ENCODE measurements at places on chromosomes 2 and 18. TPM values are rescaled to one million over a fixed set of nuclear protein-coding genes. Genes with fewer than 3 reads are reported as not detected.

The UBXN2A gene
- 39.9 TPM for total RNA-seq

The XDH gene
- total RNA-seq = 0.03 TPM

The RIOK3 gene
- total RNA-seq = 20.5 TPM

The KYNU gene
- total RNA-seq = not detected

The KHK gene
- total RNA-seq = 0.63 TPM

The GALNT13 gene
- 4.0 TPM for total RNA-seq

The BMP10 gene
- total RNA-seq = 0.08 TPM

GRCh38 chr2:172834881-172835280, 99.2 kb downstream of the RAPGEF4 start:
- H3K36me3 ChIP-seq = no peaks in the 10 kb centered on the region
- H3K4me3 ChIP-seq = no peak overlapping the region

DNA sequence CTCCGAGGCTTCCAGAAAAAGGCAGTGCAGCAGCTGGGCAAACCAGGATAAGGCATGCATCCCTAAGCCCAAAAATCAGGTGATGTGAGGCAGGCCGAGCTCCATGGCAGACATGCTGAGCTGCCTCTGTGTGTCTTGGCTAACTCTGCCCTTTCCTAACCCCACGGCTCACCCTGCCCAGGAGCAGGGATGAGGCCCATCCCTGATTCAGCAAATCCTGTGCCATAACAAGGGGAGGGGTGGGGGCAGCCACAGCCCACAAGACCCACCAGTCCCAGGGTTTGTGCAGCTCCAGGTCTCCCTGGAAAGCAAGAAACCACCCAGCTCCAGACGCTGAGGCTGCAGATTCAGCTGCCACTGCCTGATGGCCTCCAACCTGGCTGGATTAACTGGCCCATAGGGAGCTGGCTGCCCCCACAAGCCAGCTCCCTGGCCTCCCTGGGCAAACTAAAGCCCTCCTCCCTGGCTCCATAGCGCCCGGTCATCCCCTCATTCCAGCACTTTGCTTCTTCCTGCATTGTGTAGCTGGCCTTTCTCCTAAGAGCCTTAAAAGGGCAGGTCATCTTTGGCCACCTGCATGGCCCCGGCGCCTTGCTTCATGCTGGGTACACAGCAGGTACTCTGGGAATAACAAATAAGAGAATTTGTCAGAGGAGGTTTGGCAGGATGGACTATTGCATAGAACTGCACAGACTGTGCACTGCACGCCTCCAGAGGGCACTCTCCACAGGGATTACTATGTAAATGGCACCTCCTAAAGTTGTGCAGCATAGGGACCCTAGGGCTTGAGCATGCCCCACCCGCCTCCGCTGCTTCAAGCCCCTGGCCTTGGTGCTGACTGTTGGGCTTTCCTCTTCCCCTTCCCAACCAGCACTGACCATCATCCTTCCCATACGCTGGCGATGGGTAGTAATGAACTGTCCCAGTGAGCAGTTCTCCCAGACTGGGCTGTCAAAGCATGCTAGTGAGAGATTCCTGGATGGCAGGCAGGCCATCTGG, 10.7 kb downstream of the STEAP3 start:
- no peaks in the 10 kb centered on the region for H3K36me3 ChIP-seq
- no peak overlapping the region for H3K4me3 ChIP-seq
- peaks cover 3% of the 10 kb centered on the region for H3K4me1 ChIP-seq
- H3K27ac ChIP-seq = no peak overlapping the region
- H3K27me3 ChIP-seq = no peaks in the 10 kb centered on the region

- no peak overlapping the region for H3K27ac ChIP-seq
- no peak overlapping the region for H3K4me3 ChIP-seq
- H3K36me3 ChIP-seq = no peaks in the 10 kb centered on the region
- peaks cover 10% of the 10 kb centered on the region for H3K4me1 ChIP-seq
- no peaks in the 10 kb centered on the region for H3K27me3 ChIP-seq
These were observed 149.5 kb upstream of the DLX2 start for GRCh38 chr2:172252154-172252553.

- DNase-seq = no peak
- no peak overlapping the region for H3K27ac ChIP-seq
- no peak overlapping the region for H3K4me3 ChIP-seq
- no peaks in the 10 kb centered on the region for H3K36me3 ChIP-seq
- H3K4me1 ChIP-seq = no peaks in the 10 kb centered on the region
- no peaks in the 10 kb centered on the region for H3K27me3 ChIP-seq
These were observed 32.7 kb upstream of the ZDBF2 start for GRCh38 chr2:206241736-206242135.

- H3K27me3 ChIP-seq = no peaks in the 10 kb centered on the region
- H3K4me3 ChIP-seq = no peak overlapping the region
- no peak overlapping the region for H3K27ac ChIP-seq
These were observed 53.2 kb upstream of the ALKAL2 start for GRCh38 chr2:341017-341542.

- H3K27me3 ChIP-seq = no peaks in the 10 kb centered on the region
- no peak overlapping the region for H3K4me3 ChIP-seq
- no peak for DNase-seq
These were observed 2.2 kb upstream of the MAPRE2 start for GRCh38 chr18:35038881-35039491.

GRCh38 chr2:121187351-121187981, 97.5 kb downstream of the TFCP2L1 start:
- H3K27ac ChIP-seq = no peak overlapping the region
- no peaks in the 10 kb centered on the region for H3K27me3 ChIP-seq
- H3K36me3 ChIP-seq = no peaks in the 10 kb centered on the region
- no peak overlapping the region for H3K4me3 ChIP-seq

DNA sequence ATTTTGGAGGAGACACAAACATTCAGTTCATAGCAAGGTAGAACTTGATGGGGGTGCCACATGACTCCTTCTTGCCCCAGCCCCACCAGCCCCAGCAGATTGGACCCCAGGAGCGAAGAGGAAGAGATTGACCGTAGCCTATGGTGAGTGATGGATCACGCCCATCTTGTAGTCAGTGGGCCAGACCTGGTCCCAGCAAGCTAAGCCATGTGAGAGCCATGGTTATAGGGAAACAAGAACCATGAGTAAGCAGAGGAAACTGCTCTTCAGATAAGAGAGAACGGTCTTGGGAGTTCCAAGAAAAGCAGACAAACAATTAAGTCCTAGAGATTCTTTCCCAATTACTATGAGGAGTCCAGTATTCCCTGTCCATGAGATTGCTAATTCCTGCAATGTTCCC, 4.6 kb upstream of the TCF4 start:
- no peak for DNase-seq
- H3K36me3 ChIP-seq = no peaks in the 10 kb centered on the region
- no peak overlapping the region for H3K4me3 ChIP-seq
- no peak overlapping the region for H3K27ac ChIP-seq
- no peaks in the 10 kb centered on the region for H3K27me3 ChIP-seq
- no peaks in the 10 kb centered on the region for H3K4me1 ChIP-seq

DNA sequence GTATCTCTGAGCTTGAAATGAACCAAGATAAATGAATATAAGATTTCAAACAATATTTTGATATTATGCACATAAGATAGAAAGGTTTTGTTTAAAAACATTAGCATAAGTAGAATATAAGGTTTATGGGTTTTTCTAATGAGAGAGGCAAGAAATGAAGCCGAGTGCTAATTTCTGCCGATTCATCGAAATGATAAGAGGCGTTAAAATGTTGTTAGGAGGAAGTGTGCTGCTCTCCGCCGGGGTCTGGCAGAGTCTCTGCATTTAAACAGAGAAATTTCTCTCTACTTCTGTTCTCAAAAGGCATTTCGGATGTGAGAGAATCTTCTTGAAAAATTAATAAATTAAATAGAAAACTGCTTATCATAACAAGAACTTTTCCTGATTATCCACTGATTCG, 83.6 kb downstream of the MRPS9 start:
- no peaks in the 10 kb centered on the region for H3K27me3 ChIP-seq
- no peaks in the 10 kb centered on the region for H3K4me1 ChIP-seq
- no peak for DNase-seq
- no peaks in the 10 kb centered on the region for H3K36me3 ChIP-seq
- H3K27ac ChIP-seq = no peak overlapping the region

- no peak overlapping the region for H3K4me3 ChIP-seq
- no peaks in the 10 kb centered on the region for H3K4me1 ChIP-seq
- no peak for DNase-seq
- H3K27ac ChIP-seq = no peak overlapping the region
These were observed 7.0 kb upstream of the SATB2 start for GRCh38 chr2:199464606-199465352.

GRCh38 chr18:8794156-8794933, 89.0 kb downstream of the MTCL1 start:
- H3K27me3 ChIP-seq = no peaks in the 10 kb centered on the region
- H3K4me1 ChIP-seq = peaks cover 13% of the 10 kb centered on the region
- H3K27ac ChIP-seq = no peak overlapping the region
- H3K36me3 ChIP-seq = no peaks in the 10 kb centered on the region
- DNase-seq = no peak

DNA sequence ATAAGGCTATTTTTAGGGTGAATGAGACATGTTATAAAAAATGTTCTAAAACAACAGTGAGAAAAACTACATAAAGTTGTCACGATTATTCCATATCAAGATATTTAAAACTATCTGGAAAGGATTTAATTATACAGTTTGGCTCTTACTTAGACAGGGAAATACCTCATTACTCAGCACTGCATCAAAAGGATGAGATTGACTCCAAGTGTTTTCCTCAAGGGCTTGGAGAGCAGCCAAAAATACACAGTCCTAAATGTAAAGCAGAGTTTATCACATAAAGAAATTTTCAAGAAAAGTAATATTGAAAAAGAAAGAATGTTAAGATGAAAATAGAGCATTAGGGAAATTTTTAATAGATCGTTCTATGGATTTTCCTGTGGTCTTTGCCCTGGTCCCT, 285.5 kb upstream of the NETO1 start:
- no peak overlapping the region for H3K27ac ChIP-seq
- H3K36me3 ChIP-seq = no peaks in the 10 kb centered on the region
- DNase-seq = no peak
- H3K4me1 ChIP-seq = no peaks in the 10 kb centered on the region
- H3K4me3 ChIP-seq = no peak overlapping the region

DNA sequence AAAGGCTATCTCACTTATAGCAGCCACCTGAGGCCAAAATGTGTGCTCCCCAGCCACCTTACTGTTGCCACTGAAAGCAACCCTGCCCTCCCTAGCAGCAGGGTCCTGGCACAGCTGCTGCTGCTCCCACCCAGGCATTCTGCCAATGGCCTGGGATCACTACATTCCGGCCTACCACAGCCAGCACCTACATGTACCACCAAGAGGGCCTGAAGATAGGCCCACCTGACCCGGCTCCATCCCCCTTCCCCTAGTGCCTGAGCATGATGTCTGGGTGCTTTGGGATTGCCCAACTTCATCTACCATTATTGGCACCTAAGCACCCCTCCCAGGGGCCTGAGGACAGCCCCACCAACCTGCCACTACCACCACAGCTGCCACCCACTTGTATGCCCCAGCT, 34.6 kb upstream of the PAX3 start:
- H3K36me3 ChIP-seq = no peaks in the 10 kb centered on the region
- H3K4me1 ChIP-seq = no peaks in the 10 kb centered on the region
- no peak overlapping the region for H3K4me3 ChIP-seq
- no peaks in the 10 kb centered on the region for H3K27me3 ChIP-seq
- no peak overlapping the region for H3K27ac ChIP-seq

DNA sequence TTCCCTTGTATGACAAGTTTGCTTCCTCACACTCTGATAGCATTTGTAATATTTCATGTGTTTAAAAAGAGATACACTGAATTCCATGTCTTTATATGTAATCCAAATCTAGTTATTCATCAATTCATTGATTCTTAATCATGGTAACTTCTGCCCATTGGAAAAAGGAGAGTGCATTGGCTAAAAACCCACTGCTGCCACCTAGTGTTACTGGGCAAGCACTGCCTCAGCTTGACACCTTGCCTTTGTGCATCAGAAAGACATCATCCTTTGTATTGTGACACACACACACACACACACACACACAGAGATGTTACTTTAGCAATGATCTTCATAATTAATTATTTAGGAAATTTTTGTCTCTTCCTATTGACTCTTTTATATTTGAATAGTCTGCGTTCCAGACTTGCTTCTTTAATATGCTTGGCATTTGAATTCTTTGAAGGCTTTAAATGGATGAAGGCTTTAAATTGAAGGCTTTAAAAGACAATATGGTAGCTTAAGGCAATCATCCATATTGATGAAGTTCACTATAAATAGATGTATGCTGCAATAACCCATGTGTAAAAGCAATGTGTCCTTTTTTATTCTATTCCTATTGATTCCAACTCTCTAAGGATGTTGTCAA, 414.2 kb upstream of the CHST9 start:
- H3K27me3 ChIP-seq = no peaks in the 10 kb centered on the region
- no peak overlapping the region for H3K27ac ChIP-seq
- no peak overlapping the region for H3K4me3 ChIP-seq
- DNase-seq = peak; percentile 56
- H3K36me3 ChIP-seq = no peaks in the 10 kb centered on the region
- no peaks in the 10 kb centered on the region for H3K4me1 ChIP-seq

GRCh38 chr2:150997066-150997465, 264.6 kb downstream of the RBM43 start:
- H3K36me3 ChIP-seq = no peaks in the 10 kb centered on the region
- peaks cover 20% of the 10 kb centered on the region for H3K4me1 ChIP-seq
- H3K4me3 ChIP-seq = no peak overlapping the region

- H3K4me3 ChIP-seq = no peak overlapping the region
- H3K27me3 ChIP-seq = no peaks in the 10 kb centered on the region
- H3K27ac ChIP-seq = no peak overlapping the region
- no peaks in the 10 kb centered on the region for H3K4me1 ChIP-seq
- H3K36me3 ChIP-seq = no peaks in the 10 kb centered on the region
These were observed 329.4 kb upstream of the LYPD1 start for GRCh38 chr2:132999421-132999820.

DNA sequence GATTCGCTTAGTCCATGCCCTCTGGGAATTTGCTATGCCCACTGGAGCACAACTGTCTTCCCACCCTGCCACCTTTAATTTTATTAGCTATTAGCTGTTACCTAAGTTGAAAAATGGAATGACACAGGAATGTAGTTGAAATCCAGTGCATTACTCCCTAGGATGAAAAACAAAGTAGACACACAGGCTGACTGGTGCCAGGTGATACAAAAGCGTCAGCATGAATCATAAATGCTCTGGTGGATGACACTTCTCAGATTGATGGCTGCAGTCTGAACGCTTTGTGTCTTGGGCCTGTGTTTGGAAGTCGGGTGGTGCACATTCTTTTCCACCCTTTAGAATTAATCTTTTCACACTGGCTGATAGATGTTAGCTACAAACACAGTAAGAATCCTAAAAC, 802.0 kb downstream of the DCC start:
- no peaks in the 10 kb centered on the region for H3K4me1 ChIP-seq
- H3K4me3 ChIP-seq = no peak overlapping the region
- no peak overlapping the region for H3K27ac ChIP-seq
- no peaks in the 10 kb centered on the region for H3K36me3 ChIP-seq
- no peaks in the 10 kb centered on the region for H3K27me3 ChIP-seq
- no peak for DNase-seq

GRCh38 chr2:96397756-96398530, 62.4 kb downstream of the NCAPH start:
- peaks cover 12% of the 10 kb centered on the region for H3K4me1 ChIP-seq
- H3K36me3 ChIP-seq = no peaks in the 10 kb centered on the region
- no peak overlapping the region for H3K4me3 ChIP-seq
- H3K27ac ChIP-seq = no peak overlapping the region
- DNase-seq = no peak
